NCI-H774 (cell line): ENCODE measurements at places on chromosomes 16 and 17.

- no peak for DNase-seq
These were observed 8.2 kb downstream of the RASD1 start for GRCh38 chr17:17487998-17488397.

DNA sequence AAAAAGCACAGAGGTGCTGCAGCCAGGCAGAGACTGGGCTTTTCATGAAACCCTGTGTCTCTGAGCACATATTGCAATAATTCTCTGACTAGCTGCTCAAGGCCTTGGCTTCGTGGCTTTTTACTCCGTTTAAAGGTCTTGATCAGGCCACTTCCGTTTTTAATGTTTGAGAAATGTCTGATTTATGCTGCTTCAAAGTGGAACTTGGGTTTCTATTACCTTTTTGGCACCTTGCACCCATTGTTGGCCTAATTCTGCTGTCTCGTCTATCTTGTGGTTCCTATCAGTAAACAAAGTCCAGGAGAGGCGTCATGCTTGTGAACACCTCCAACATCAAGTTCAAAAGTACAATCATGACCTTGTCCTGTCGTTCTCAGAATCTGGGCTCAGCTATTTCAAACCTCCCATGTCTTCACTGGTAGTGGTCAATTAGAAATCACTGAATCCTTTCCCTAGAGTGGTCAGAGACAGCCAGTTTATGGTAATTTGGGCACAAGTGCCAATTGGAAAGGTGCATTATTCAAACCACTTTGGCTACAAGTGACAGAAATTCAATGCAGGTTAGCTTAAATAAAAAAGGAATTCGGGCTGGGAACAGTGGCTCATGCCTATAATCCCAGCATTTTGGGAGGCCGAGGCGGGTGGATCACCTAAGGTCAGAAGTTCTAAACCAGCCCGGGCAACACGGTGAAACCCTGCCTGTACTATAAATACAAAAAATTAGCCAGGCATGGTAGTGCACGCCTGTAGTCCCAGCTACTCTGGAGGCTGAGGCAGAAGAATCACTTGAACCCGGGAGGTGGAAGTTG, 33.3 kb upstream of the METTL9 start:
- DNase-seq, result no peak

GRCh38 chr16:24863582-24864437, 18.0 kb downstream of the SLC5A11 start:
- DNase-seq, result no peak

DNA sequence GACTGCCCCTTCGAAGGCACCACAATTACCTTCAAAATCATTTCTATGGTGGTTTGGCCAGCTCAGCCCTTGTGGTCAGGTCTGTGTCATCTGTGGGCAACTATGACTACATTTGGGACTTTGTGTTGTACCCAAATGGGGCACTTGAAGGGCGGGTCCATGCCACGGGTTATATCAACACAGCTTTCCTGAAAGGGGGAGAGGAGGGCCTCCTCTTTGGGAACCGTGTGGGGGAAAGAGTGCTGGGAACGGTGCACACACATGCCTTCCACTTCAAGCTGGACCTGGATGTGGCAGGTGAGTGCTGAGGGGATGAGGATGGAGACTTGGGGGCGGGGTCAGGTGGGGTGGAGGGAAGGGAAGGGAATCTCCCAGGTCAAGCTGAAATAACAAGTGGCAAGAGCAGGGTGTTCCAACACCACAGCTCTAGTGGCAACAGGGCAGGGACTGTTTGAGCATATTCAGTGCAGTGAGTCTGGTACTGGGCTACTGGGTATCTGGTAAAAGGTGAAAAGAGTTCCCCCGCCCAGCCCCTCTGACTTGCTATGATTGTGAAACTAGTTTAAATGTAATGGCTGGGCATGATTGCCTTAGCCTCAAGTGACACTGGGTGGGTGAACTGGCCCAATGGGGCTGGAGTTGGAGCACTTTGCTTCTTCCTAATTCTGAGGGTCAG, 1.7 kb downstream of the AOC2 start:
- no peak for DNase-seq

GRCh38 chr16:50092891-50093290, 27.1 kb downstream of the HEATR3 start:
- DNase-seq, result no peak

- DNase-seq, result no peak
These were observed 150.1 kb downstream of the ITFG1 start for GRCh38 chr16:47310792-47311211.

GRCh38 chr17:75270218-75270965, 639 bp downstream of the MIF4GD start:
- peak; percentile 36 for DNase-seq

GRCh38 chr17:42200706-42201457, 6.6 kb upstream of the GHDC start:
- DNase-seq, result no peak

GRCh38 chr16:87076950-87077749, 240.0 kb downstream of the C16orf95 start:
- DNase-seq, result no peak

- no peak for DNase-seq
These were observed 11.6 kb upstream of the CBFB start for GRCh38 chr16:67017421-67017750.

- DNase-seq, result no peak
These were observed 221.1 kb upstream of the XYLT1 start for GRCh38 chr16:17691899-17692176.

GRCh38 chr17:81515530-81516041, 3.0 kb upstream of the ACTG1 start:
- no peak for DNase-seq

DNA sequence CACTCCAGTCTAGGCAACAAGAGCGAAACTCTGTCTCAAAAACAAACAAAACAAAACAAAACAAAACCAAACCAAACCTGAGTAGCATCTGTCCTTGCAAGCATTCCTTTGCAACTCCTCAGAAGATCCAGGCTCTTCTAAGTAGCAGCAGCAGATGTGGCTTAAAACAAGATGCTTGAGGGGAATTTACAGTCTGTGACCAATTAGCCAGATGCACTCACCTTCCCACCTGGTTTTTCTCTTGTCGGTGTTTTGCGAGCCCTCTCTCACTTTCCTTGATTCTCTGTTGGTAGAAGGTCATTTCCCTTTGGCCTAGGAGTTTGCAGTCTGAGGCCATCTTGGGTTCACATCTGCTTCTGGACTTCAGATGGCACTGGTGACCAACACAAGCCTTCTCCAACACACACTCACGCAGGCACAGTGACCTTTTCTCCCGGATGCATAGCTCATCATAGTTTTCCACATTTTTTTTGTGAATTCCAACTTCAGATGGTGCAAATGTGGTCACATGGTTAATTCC, 276.8 kb downstream of the STX8 start:
- no peak for DNase-seq

DNA sequence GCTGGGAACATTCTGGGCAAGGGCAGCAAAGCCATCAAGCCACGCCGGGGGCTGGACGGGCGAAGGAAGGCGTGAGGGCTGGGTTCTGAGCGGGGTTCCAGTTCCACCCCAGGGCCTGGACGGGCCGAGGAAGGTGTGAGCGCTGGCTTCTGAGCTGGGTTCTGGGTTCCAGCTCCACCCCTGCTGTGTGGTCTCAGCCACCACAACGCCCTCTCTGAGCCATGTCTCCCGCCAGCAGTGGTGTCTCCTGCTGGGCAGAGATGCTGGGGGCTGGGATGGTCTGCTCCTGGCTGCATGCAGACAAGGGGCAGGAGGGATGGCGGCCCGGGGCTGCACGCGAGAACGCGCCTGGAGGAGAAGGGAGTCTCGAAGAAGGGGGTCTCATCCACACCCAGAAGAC, 3.9 kb upstream of the CPNE7 start:
- no peak for DNase-seq

GRCh38 chr16:48687421-48688038, 77.5 kb upstream of the N4BP1 start:
- peak; percentile 58 for DNase-seq

- DNase-seq, result no peak
These were observed 502.1 kb downstream of the GRIN2A start for GRCh38 chr16:9680019-9680655.

GRCh38 chr16:4372578-4373355, 1.1 kb downstream of the VASN start:
- DNase-seq, result no peak

GRCh38 chr16:14014284-14014625, 56.9 kb upstream of the MRTFB start:
- DNase-seq, result no peak

DNA sequence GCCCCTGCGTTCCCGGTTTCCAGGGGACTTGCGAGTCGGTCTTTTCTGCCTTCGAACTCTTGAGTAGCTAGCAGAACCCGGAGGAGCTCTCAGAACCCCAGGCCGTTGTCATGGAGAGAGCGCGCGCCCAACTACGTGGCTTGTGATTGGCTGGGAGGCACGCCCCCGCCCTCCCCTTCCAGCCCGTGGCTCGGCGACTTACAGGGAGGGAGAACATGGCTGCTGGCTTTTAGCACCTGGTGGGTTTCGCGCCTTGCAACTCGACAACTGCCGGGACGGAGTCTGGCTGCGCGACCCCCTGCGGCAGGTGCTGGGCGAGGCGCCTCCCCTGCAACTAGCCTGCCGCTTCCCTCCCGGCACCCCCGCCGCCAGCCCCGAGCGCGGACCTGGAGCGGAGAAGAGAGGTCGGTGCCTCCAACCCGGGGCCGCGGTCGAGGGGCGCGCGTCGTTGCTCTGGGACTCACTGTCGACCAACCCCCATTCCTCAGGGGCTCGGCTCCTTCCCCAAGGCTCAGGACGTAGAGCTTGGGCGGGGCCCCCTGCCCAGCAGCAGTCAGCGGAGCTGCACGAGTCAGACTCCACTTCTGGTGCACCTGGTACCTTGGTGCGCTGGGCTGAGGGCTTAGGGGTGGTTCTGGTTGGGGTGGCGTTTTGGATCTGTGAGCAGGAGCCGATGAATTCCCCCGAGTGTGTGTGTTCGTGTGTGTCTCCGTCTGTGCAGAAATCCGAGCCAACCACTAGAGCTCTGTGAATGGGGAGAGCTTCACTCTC, 9.0 kb upstream of the ZFP90 start:
- peak; percentile 59 for DNase-seq

GRCh38 chr17:72928454-72929136, 163.9 kb downstream of the SLC39A11 start:
- no peak for DNase-seq

DNA sequence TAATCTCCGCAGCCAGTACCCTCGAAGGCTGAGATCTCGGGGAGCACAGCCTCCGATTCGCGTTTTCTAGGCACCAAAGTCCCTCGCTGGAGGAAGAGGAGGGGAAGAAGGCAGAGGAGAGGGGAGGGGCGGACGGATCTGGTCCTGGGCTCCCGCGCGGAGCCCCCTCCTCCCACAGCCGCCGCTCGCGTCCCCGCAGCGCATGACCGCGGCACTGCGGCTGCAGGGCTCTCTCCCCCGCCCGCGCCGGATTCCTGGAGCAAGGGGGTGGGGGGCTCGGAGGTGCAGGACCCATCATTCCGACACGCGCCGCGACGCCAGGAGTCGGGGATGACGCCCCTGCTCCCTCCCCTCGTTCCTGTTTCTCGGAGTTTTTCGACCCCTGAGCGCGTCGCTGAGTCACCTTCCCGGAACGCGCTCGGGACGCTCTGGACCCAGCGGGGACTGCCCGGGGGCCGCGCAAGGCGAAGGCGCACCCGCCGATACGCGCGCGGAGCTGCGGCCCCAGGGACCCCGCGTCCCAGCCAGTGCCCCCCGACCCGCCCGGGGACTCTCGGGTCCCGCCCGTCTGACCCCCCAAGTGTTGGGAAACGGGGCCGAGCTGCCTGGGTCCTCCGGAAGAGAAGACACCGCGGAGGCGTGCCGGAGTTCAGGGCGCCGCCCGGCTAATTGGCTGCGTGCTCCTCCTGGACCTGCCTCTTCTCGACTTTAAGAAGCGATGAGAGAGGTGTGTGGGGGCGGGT, 1.4 kb upstream of the SPHK1 start:
- no peak for DNase-seq

DNA sequence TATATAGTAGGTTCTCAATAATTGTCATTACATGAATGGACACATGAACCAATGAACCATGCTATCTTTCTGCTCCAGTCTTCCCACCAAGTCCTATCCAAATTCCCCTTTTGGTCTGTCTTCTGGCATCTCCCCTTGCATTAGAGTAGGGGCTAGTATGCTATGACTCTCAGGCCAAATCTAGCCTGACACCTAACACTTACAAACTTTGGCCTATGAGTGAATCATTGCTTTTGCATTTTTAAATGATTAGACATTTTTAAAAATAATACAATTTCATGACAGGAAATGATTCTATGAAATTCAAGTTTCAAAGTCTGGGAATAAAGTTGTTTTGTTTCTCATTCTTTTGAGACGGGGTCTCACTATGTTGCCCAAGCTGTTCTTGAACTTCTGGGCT, 102.5 kb upstream of the MAF start:
- no peak for DNase-seq

DNA sequence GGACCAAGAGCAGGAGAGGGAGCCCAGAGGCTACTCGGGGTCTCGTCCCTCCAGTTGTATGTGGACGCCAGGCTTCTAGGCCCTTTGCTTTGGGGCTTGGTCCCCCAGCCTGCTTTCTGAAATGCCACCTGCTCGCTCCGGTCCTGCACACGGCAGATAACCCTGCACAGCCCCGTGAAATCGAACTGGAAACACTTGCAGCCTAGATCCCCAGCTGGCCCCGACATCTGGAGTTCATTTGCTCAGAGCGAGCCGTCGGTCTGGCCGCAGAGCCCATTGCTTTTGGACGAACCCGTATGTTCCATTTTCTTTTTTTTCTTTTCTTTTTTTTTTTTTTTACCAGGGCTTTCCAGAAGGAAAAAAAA, 22.9 kb downstream of the C1QTNF1 start:
- no peak for DNase-seq

- DNase-seq, result no peak
These were observed 7.1 kb upstream of the SLC5A11 start for GRCh38 chr16:24838554-24839266.

- DNase-seq, result no peak
These were observed 61.4 kb downstream of the ZNF18 start for GRCh38 chr17:11935734-11936406.

- no peak for DNase-seq
These were observed 4.7 kb upstream of the CHMP6 start for GRCh38 chr17:80986816-80987475.

GRCh38 chr17:64182325-64183012, 52.5 kb upstream of the ERN1 start:
- no peak for DNase-seq

GRCh38 chr17:40260528-40260927, 27.2 kb upstream of the CDC6 start:
- no peak for DNase-seq
